ENCODE measurements at places on chromosomes 13 and 19. TPM values are rescaled to one million over a fixed set of nuclear protein-coding genes. Genes with fewer than 3 reads are reported as not detected.

Gene ZNF649
- polyA plus RNA-seq = 27.1 TPM

Gene LIM2
- polyA plus RNA-seq = 0.32 TPM

Gene OVOL3
- not detected for polyA plus RNA-seq

Gene WTIP
- polyA plus RNA-seq = 39.5 TPM

Gene ZNF737
- polyA plus RNA-seq = 37.7 TPM

Gene TUBA3C
- polyA plus RNA-seq = not detected

Gene ATP11A
- polyA plus RNA-seq = 34.9 TPM

Gene PODNL1
- polyA plus RNA-seq = 1.8 TPM

Gene ATP4A
- not detected for polyA plus RNA-seq

Gene LILRB2
- 1.8 TPM for polyA plus RNA-seq

DNA sequence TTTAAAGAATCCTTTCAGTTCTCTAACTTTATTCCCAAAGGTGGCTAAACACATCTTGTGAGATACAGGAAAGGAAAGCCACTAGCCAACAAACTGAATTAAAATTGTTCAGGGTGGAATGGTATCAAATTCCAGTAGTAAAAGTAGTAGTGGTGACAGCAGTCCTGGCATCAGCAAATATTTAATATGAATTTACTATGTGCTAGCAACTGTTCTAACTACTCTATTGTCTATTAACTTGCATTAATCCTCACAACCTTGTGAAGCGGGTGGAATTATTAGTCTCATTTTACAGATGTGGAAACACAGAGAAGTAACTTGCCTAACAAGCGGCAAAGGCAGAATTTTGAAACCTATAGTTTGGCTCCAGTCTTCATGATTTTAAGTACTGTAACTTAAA, 130.1 kb downstream of the KLF12 start:
- DNase-seq = no peak

- DNase-seq = no peak
Observed at GRCh38 chr13:73367886-73368285, 309.1 kb downstream of the KLF5 start.

GRCh38 chr19:45637890-45638667, 1.1 kb downstream of the EML2 start:
- no peak for DNase-seq

DNA sequence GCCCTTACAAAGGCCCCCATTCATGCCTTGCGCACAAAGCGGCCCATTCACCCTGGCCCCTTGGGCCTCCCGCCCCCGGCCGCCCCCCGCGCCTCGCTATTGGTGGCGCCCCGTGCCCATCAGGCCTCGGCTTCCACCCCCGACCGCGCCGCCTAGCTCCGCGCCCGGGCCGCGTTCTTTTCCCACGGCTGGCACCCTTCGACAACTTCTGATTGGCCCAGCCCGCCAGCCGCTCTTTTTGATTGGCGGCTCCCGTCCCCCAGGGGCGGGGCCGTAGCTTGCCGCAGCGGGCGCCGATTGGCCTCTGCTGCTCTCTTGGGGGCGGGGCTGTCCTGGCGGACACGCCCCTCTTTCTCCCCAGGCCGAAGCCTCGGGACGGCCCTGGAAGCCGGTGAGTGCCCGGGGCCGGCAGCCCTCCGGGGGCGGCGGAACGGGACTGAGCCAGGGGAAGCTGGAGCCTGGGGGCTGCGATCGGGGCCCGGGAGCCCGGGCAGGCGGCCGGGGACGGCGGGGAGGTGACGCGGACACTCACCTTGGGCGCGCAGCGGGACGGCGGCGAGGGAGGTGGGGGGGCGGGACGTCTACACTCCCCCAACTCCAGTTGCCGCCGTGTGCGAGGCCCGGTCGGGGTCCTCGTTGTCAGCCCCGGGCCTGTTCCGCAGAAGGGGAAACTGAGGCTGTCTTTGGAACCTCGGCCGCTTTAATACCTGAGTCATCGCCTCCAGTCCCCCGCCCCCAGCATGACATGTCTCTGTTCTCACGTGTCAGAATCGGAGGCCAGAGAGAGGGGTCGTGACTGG, at the start of gene MYH14:
Gene MYH14 (plus strand): TSS at position 342 of the 800 bp plus-strand sequence. CDS start 6,744 bp downstream, outside the sequence.
- no peak for DNase-seq

- DNase-seq = no peak
Observed at GRCh38 chr13:37870489-37870845, 895 bp upstream of the TRPC4 start.

GRCh38 chr13:30898678-30899241, 7.3 kb upstream of the MEDAG start:
- no peak for DNase-seq

DNA sequence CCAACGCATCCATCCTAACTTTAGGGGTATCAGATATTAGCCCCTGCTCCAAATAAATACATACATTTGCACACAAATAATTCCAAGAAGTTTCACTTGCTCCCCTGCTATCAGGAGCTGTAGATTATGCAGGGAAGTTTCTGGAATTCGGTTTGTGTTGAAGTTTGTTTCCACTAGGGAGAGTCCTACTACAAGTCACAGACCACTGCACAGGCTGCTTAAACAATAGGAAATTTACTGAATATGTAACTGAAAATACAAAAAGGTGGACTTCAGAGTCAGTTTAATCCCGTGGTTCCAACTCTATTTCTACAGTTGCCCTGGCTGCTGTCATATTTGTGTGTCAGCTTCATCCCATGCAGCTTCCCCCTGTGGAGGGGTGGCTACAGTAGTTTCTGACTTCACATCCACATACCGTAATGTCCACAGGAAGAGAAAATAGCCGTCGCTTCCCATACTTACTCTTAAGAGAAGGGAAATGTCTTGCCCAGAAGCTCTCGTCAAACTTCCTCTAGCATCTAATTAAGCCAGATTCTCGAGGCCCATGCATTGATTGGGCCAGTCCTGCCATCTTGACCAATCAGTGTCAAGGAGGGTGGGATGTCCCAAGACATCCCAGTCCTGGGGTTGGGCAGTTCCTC, 286.6 kb downstream of the COG6 start:
- DNase-seq = no peak

DNA sequence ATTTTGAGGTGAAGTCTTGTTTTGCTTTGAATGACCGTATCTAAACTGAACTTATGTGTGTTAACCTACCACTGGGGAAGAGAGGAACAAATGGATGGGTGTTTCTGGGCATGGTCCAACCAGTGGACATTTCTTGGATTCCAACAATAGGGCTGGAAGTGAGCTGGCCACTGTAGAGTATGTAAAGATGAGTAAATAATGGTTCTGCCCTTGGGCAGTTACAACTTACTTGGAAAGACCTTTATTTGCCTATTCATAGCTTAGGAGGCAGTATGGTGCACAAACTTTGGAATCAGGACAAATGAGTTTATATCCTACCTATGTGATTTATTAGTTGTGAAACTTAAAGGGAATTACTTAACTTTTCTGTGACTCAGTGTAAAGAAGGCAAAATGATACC, 429.5 kb downstream of the HS6ST3 start:
- DNase-seq = no peak

DNA sequence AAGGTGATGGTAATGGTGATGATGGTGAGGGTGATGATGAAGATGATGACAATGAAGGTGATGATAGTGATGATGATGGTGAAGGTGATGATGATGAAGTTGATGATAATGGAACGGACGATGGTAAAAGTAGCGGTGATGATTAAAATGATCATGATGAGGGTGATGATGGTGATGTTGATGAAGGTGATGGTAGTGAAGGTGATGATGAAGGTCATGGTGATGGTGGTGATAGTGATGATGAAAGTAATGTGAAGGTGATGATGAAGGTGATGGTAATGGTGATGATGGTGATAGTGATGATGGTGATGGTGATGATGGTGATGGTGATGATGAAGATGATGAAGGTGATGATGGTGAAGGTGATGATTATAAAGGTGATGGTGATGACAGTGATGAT, 66.1 kb downstream of the MBD3L2B start:
- DNase-seq = no peak

GRCh38 chr13:51771418-51772104, 32.4 kb downstream of the DHRS12 start:
- DNase-seq = no peak

- DNase-seq = no peak
Observed at GRCh38 chr13:88866195-88866594, 1195.0 kb downstream of the SLITRK5 start.

DNA sequence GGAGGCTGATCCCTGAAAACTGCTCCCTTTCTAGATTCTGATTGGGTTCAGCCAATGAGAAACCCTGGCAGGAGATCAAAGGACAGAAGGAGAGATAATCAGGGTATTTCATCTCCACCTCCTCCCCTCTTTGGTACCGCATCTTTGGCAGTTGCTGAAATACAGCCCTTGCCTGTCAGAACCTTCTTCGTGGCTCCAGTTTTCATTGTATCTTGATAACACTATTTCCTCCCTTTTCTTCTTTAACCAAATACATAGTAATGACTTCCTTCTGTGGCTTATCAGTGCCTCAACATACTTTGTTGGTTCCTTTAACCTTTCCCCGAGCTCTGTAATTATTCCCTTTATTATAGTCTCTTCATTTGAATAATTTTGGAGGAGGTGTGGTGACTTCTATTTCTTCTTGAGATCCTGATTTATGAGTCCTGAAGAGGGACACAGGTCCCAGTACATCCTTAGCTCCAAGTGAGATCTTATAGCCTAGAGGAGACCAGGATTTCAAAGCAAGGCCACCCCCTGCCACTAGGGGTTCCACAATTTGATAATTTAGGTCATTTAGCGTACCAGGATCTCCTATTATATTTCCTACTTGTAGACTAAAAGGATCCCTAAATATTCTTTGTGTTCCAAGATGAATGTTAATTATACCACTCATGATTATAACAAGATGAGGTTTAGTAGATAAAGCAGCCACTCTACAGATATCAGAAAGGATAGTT, 98.0 kb downstream of the EDNRB start:
- no peak for DNase-seq

GRCh38 chr13:32426191-32426989, 1.5 kb downstream of the N4BP2L1 start:
- DNase-seq = no peak

- DNase-seq = no peak
Observed at GRCh38 chr19:10826846-10827245, 9.2 kb downstream of the TMED1 start.

DNA sequence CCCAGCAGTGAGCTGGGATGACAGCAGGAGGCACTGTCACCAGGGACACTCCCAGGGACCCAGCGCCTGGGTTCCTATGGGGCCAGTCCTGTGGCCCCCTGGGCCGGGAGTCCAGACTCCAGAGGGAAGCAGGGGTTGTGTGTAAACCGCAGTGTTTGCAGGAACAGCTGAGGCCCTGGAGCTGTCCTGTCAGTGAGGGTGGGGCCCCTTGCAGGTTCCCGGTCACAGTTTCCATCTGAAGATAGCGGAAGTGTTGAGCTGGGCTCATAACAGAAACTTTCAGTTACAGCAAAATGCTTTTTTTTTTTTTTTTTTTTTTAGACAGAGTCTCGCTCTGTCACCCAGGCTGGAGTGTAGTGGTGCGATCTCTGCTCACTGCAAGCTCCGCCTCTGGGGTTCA, 17.7 kb upstream of the CSNK1G2 start:
- DNase-seq = no peak

GRCh38 chr13:110633776-110634175, 18.4 kb downstream of the NAXD start:
- no peak for DNase-seq

DNA sequence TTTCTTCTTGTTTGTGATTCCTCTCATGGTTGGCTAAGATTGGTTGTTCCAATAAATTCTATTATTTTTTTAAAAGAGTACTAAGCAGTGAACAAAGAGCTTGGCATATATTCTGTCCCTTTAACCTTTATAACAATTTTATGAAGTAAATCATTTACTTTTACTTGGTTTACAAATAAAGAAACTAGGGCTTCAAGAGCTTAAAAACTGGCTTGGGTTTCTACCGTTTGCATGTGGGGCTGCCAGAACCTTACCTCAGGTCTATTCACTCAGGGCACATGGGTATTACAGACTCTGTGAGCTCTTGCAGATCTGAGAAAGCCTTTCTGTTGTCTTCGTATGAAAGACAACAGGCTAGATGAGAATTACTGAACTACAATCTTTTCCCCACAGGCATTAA, 13.3 kb downstream of the N4BP2L1 start:
- no peak for DNase-seq

DNA sequence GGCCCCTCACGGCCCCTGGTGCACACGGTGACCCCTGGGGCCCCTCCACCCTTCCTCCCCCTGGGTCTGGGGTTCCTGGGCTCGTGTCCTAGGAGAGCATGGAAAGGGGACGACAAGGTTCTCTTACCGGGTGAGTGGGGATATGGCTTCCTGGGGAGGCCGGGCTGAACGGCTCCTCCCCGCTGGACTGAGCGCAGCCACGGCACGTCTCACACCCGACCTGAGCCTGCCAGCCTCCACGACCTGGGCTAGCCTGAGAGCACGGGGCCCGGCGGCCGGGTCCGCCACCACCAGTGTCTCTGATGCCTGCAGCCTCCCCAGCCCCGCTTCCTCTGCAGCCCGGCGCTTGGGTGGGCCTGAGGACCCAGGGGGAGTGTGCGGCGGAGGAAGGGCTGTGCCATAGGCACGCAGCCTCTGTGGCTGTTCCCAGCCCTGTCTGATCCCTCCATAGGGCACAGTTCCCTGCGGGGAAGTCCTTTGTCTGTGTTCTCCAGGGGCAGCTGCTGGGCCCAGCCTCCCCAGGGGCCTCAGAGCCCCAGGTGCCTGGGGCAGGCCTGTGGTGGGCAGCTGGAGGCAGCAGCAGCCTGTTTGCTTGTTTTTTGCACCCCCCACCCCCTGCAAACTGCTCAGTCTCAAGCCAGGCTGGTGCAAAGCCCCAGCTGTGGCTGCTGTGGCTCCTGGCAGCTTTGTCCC, 15.0 kb downstream of the PLIN4 start:
- no peak for DNase-seq

GRCh38 chr19:46753420-46754155, 7.3 kb upstream of the STRN4 start:
- no peak for DNase-seq

- DNase-seq = no peak
Observed at GRCh38 chr13:96769874-96770273, 224.4 kb downstream of the OXGR1 start.

- no peak for DNase-seq
Observed at GRCh38 chr13:100662468-100663211, 12.0 kb downstream of the TMTC4 start.

DNA sequence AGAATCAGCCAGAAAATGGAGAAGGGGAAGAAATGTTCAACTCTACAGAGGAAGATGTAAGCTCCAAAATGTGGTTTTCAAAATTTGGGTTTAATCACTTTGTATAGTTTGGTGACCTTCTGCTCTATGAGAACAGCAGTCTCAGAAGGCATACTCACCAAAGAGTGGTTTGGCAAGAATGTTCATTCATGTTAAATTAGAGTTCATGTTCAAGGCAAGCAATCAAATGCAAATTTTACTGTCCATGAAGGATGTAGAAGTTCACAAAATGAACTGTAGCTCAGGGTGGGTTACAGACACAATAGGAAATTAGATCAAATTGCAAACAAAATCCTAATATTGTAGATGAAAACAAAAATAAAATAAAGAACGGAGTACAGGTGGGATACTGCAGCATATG, 606.7 kb upstream of the PCDH20 start:
- DNase-seq = no peak

GRCh38 chr13:102589301-102589822, 7.4 kb upstream of the TPP2 start:
- DNase-seq = no peak

- no peak for DNase-seq
Observed at GRCh38 chr13:40205771-40206240, 460.6 kb downstream of the FOXO1 start.

GRCh38 chr13:33229446-33230177, 55.9 kb downstream of the STARD13 start:
- no peak for DNase-seq

GRCh38 chr13:109271061-109271460, 515.3 kb downstream of the IRS2 start:
- DNase-seq = no peak

GRCh38 chr13:41682766-41683165, 225.4 kb downstream of the RGCC start:
- no peak for DNase-seq

GRCh38 chr13:76474356-76474755, 411.8 kb downstream of the KCTD12 start:
- no peak for DNase-seq
